Putamen (tissue), 1 donor: ENCODE measurements at places on chromosomes 6 and 20.

GRCh38 chr6:72783666-72784065 is 161.8 kb downstream of the KCNQ5 start:
- DNase-seq = no peak

DNA sequence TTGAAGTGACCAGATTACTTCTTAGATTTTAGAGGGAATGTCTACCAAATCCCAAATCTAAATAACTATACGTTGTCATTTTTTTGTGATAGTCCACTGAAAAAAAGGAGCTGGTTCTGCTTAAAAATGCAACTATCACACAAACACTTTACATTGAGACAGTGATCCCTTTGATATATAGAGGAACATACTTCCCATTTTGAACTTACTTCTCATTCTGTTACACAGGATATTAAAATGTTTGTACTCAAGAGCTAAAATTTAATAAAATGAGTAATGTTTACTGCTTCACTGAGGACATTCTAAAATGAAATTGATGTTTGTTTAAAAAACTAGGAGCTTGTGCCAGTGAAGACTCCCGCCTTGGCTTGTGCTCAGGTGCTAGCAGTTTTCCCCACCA is 174.1 kb downstream of the CARMIL1 start:
- no peak for DNase-seq

DNA sequence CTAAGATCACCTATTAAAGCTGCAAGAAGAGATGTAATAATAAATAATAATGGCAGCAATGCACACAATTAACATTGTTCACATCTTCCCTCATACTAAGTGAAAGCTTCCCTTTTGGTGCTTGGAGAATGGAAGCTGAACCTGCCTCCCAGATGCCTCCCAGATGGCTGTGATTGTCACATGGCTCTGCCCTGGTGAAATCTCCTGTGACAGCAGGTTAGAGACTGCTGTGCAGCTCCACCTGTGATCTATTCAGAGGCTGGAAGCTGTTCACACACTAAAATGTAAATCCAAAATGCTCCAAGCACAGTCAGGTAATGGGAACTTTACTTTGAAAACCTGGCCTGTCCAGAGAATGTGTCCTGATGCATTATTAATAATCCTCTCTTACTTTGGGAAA is 41.7 kb upstream of the RGS17 start:
- no peak for DNase-seq

DNA sequence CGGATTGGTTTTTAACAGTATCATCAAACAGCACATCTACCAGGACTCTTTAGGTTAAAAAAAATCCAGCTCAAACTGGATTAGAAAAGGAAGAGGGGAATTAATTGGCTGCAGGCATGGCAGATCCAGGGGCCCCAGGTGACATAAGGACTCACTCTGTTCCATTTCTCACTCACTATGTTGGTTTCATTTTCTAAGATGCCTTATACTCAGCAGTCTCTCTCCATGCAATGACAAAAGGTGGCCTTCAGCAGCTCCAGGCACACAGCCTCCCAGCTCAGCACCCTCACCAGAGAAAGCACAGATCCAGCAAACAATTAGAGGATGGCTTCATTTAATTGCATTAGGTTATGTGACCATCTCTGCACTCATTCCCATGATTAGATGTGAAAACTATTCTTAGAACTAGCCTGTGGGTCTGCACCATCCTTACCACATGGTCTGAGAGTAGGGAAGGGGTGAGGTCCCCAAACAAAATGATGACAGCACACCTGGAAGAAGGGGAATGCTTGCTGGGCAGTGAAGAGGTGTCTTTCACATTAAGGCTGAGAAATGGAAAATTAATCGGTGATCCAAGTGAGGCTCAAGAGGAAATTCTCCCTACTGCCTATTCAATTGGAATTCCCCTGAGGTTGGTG is 243.1 kb downstream of the CDH26 start:
- DNase-seq = no peak

DNA sequence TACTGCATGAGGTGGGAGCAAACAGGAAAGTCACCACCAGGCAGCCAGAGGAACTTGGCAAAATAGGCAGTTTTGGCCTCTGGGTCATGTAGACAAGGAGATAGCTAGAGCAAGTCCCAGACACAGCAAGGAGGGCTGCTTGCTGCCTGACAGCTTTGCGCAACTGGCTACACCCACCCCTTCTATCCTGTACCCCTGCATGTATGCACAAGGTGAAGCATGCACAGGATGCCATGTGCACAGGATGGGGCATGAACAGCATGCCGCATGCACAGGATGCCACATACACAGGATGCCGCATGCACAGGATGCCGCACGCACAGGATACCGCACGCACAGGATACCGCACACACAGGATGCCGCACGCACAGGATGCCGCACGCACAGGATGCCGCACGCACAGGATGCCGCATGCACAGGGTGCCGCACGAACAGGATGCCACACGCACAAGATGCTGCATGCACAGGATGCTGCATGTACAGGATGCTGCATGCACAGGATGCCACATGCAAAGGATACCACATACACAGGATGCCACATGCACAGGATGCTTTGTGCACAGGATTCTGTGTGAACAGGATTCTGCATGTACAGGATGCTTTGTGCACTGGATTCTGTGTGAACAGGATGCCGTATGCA is 104.9 kb upstream of the IYD start:
- no peak for DNase-seq

- no peak for DNase-seq
These were observed 644.1 kb upstream of the CITED2 start for GRCh38 chr6:140018588-140018987.

DNA sequence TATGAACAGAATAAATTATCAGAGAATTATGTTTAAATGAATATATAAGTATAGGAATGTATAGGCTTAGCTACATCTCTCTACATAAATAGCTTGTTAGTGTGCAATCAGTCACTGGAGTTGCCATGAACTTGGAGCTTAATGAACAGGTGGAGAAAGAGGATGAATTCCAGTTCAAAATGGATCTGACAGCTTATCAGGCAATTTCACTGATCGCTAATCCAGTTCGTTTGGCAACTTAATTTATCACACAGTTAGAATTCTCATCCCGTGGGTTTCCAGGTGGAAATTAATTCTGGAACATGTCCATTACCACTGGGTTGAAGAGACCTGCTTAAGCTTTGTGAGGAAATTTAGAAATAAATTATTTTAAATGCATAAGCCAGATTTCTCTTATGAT is 118.1 kb downstream of the MACROD2 start:
- no peak for DNase-seq

DNA sequence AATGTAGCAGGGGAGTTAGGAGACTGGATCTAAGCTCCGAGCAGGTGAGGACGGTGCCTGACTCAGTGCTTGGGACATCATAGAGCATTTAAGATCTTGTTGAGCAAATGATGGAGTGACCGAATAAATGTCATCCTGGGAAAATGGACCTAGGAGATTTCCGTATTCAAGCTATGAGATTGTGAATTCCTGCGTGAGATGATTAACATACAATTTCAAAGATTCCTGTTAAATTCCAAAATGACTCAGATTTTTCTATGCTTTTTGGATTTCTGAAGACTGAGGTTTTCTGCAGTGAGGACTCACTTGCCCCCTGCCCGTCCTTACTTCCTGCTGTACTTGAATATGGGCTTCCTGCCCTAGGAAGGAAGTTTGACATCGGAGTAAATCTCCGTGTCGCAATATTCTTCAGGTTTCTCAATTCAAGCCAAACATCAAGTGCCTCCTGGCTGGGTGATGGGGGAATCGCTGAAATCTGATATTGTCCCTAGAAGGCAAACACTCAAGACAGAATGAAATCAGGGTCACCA is 5.2 kb downstream of the SYTL3 start:
- no peak for DNase-seq

GRCh38 chr20:25319241-25320034 is 71.2 kb downstream of the ABHD12 start:
- DNase-seq = no peak

GRCh38 chr6:105545228-105545920 is 142.5 kb upstream of the PREP start:
- no peak for DNase-seq

DNA sequence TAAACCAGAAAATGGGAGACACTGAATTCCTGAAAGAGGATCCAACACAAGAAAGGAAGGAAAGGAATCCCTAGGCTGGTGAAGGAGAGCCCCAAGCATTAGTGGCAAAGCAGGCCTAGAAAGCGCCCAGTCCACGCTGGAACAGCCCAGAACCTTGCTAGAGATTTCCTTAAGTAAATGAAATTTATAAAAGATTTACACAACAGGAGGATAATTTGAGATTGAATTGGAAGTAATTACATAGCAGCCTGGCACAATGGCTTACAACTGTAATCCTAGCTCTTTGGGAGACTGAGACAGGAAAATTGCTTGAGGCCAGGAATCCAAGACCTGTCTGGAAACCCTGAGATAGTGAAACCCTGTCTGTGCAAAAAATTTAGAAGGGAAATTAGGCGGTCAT is 26.8 kb upstream of the C20orf144 start:
- no peak for DNase-seq

- peak; percentile 55 for DNase-seq
These were observed 117.4 kb downstream of the BTBD9 start for GRCh38 chr6:38522322-38522721.
